T-helper 17 cell (primary cell): ENCODE measurements at places on chromosomes 4 and X. TPM values are rescaled to one million over a fixed set of nuclear protein-coding genes. Genes with fewer than 3 reads are reported as not detected.
A peak's percentile ranks its signal among the peaks of the same experiment; 100 is the strongest.

- no peaks in the 10 kb centered on the region for H3K27me3 ChIP-seq
- no peaks in the 10 kb centered on the region for H3K4me1 ChIP-seq
- DNase-seq: no peak
- no peaks in the 10 kb centered on the region for H3K36me3 ChIP-seq
These were observed 275.4 kb upstream of the CPEB2 start for GRCh38 chr4:14726877-14727361.

DNA sequence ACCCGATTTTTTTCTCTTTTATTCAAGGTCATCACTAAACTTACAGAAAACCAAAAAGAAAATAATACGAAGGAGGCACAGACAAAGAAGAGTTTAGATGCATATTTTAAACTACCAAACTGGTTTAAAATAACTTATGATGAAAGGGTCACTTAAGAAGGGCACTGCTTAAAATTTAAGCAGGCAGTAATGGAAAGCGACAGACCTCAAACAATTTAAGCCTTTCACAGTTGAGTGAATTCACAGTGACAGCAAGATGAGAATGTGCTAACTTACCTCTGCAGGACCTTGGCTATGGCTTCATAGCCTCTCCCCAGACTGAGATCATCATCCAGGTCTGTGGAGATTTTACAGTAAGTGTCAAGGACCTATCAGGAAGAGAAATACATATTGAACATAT is 112.1 kb downstream of the TTC29 start:
- no peaks in the 10 kb centered on the region for H3K4me1 ChIP-seq
- no peak overlapping the region for H3K27ac ChIP-seq
- DNase-seq: no peak
- H3K27me3 ChIP-seq: peaks cover 4% of the 10 kb centered on the region
- no peaks in the 10 kb centered on the region for H3K36me3 ChIP-seq

DNA sequence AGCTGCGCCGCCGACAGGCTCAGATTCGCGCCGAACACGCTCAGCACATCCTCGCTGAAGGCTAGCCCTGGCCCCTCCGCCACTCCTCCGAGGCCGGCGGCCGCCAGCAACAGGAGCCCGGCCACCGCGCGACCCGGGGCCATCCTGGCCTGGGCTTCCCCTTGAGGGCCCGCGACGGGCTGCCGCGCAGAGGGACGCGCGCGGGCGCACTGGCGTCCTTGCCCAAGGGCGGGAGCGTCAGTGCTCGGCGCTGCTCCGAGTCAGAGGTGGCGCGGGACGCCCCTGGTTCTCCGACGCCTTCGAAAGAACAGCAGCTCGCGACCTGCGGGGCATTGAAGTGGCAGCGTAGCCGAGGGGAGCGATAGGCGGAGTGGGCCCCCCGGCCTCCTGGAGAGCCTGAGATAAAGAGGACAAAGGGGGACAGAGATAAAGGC is 745 bp downstream of the SLC39A8 start:
- peak overlapping the region; percentile 100 for H3K4me3 ChIP-seq
- peak; percentile 60 for DNase-seq
- peaks cover 7% of the 10 kb centered on the region for H3K36me3 ChIP-seq
- peaks cover 6% of the 10 kb centered on the region for H3K27me3 ChIP-seq

- H3K36me3 ChIP-seq: no peaks in the 10 kb centered on the region
- no peak for DNase-seq
- peak overlapping the region; percentile 47 for H3K4me3 ChIP-seq
- no peak overlapping the region for H3K27ac ChIP-seq
- H3K4me1 ChIP-seq: no peaks in the 10 kb centered on the region
- H3K27me3 ChIP-seq: no peaks in the 10 kb centered on the region
These were observed 67.4 kb downstream of the ZNF182 start for GRCh38 chrX:47936224-47936939.

- no peak for DNase-seq
- H3K27me3 ChIP-seq: no peaks in the 10 kb centered on the region
- H3K4me3 ChIP-seq: no peak overlapping the region
- no peaks in the 10 kb centered on the region for H3K4me1 ChIP-seq
- no peak overlapping the region for H3K27ac ChIP-seq
These were observed 93.5 kb downstream of the CBLL2 start for GRCh38 chrX:22366166-22366702.

GRCh38 chrX:24081661-24082154 is 27.0 kb downstream of the EIF2S3 start:
- no peak overlapping the region for H3K27ac ChIP-seq
- H3K4me1 ChIP-seq: peaks cover 4% of the 10 kb centered on the region
- no peaks in the 10 kb centered on the region for H3K36me3 ChIP-seq
- peak; percentile 18 for DNase-seq

- DNase-seq: no peak
- peaks cover 2% of the 10 kb centered on the region for H3K36me3 ChIP-seq
- no peaks in the 10 kb centered on the region for H3K27me3 ChIP-seq
- H3K27ac ChIP-seq: no peak overlapping the region
These were observed 72.5 kb downstream of the LRBA start for GRCh38 chr4:150942539-150942938.

DNA sequence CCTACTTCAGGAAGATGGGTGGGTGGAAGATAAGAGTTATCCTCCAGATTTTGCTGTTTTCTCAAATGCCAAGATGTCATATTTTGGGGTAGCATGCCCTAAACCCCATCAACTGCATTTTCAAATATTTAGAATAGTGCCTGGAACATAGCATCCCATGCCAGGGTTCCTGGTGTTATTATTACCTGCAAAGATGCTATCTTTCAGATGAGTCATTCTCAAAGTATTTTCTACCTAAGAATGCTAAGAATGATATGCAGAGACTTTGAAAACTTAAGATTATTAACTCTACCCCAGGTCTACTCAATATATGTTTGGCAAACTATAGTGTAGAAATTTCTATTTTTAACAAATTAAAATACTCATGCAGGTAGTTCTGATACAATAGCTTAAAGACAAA is 934.3 kb upstream of the SLIT2 start:
- no peaks in the 10 kb centered on the region for H3K4me1 ChIP-seq
- no peak for DNase-seq
- H3K27me3 ChIP-seq: no peaks in the 10 kb centered on the region

DNA sequence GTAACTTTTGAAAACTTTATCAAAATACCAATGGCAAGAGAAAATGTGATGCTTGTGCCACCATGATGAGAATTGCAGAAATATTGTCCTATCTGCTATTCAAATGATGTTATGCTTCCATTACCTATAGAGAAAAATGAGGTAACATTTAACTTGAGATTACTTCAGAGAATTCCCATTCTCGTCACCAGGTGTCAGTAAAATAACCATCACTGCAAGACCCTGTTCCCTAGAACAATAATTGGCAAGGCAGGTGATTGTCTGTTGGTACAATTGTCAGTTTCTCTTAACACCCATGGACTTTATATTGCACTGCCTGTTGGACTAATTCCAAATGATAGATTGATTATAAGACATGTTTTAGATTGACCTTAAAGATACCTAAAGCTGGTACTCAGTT is 179.9 kb downstream of the GABRG1 start:
- H3K36me3 ChIP-seq: no peaks in the 10 kb centered on the region
- no peak overlapping the region for H3K27ac ChIP-seq
- DNase-seq: no peak
- H3K27me3 ChIP-seq: no peaks in the 10 kb centered on the region

DNA sequence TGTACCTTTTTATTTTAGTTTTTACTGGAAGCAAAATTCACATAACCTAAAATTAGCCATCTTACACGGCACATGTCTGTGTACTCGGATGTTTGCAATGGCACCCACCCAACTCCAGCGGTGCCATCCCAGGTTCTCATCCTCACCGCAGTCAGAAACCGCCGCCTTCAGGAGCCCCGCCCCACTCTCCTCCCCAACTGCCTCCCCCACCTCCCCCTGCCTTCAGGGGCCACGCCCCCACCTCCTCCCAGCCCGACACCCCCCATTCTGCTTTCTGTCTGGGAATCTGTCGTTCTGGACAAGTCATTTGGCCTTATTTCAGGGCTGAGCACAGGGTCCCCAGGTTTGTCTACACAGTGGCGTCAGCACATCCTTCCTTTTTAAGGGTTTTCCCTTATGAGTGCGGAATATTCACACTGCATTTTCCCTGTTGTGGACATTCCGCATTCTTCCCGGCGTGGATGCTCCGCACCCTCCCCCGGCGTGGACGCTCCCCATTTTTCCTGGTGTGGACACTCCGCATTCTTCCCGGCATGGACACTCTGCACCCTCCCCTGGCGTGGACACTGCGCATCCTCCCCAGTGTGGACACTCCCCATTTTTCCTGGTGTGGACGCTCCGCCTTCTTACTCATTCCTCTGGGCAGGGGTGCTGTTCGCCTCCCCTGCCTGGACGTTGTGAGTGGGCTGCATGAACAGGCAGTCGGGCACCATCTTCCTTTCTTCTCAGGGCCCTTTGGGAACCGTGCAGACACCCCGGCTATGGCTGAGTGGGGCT is 135.4 kb upstream of the NKX1-1 start:
- H3K4me1 ChIP-seq: peaks cover 6% of the 10 kb centered on the region
- no peak for DNase-seq
- H3K27me3 ChIP-seq: peaks cover 6% of the 10 kb centered on the region
- no peak overlapping the region for H3K4me3 ChIP-seq

DNA sequence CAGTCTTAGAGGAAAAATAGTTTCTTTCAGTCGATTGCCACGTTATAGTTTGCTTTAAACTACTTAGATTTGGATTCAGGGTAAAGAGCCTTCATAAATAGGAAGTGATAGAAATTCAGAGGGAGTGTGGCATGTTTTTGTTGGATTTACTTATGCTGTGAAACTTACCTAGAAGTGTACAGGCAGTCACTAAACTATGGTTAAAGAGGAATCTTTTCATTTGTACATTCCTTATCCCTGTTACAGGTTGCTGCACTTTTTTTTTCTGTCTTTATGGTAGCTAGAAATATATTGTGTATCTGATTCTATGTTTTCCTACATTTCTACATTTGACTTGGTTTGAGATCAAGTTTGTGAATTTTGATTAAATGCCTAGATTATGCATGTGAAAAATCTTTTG is 19.1 kb downstream of the WWC2 start:
- H3K27me3 ChIP-seq: peaks cover 12% of the 10 kb centered on the region
- no peak for DNase-seq
- peaks cover 17% of the 10 kb centered on the region for H3K4me1 ChIP-seq
- H3K27ac ChIP-seq: no peak overlapping the region

Gene ARR3
- not detected for total RNA-seq

Gene TEX13D
- total RNA-seq: not detected

Gene SSX2B
- not detected for total RNA-seq

Gene SYTL5
- total RNA-seq: not detected
